ENCODE measurements at places on chromosomes 11 and 22.

GRCh38 chr11:70146895-70147520, 56.1 kb upstream of the FADD start:
- DNase-seq = no peak

- DNase-seq = peak; percentile 38
Observed at GRCh38 chr22:38766076-38766777, 10.4 kb upstream of the SUN2 start.

DNA sequence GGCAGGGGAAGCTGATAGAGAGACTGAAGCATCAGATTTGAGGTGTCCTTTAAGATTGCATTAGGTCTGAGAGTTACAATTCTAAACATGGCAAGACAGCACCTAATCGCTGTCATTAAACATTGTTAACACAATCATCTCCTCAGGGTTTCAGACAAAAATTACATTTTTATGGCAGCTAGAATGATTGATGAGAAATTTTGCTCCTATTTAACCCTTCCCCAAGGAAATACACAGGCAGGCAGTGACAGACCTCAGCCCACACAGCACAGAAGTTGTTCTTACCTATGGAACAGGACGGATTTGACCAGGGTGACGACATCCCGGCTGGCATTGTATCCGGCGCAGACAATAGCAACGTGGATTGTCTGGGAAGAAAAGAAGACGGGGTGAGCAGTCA, 294.3 kb downstream of the LARGE1 start:
- no peak for DNase-seq

DNA sequence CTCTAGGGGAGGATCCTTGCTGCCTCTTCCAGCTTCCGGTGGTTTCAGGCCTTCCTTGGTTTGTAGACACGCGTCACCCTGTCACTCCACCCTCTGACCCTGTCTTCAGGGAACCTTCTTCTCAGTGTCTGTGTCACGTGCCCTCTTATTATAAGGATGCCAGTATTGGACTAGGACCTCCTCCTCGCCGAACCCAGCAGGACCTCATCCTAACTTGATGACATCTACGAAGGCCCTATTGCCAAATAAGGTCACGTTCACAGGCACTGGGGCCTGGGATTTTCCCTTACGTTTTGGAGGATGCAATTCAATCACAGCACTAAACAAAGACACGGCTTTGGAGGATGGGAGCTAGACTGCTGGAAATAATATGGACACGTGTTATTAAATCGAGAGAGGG, 408.7 kb downstream of the BRD1 start:
- no peak for DNase-seq

DNA sequence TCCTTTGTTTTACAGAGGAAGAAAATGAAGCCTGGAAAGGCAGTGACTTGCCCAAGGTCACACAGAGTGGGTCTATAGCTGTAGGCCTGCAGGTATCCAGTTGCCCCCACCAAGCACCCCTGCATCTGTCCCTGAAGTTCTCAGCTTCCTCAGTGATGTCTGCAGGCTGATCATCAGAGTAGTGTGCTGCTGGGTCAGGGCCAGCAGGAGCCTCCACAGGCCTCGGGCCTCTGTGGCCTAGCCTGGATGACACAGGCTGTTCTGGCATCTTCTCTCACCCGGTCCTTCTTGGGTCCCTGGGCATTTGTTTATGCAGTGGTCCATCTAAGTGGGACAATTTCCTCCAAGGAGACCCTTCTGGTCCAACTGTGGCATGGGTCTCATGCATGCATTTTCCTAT, 74.8 kb upstream of the E2F8 start:
- DNase-seq = no peak

GRCh38 chr11:95102733-95103132, 13.1 kb downstream of the ENDOD1 start:
- DNase-seq = no peak

- no peak for DNase-seq
Observed at GRCh38 chr11:82883853-82884252, 16.4 kb downstream of the PRCP start.

DNA sequence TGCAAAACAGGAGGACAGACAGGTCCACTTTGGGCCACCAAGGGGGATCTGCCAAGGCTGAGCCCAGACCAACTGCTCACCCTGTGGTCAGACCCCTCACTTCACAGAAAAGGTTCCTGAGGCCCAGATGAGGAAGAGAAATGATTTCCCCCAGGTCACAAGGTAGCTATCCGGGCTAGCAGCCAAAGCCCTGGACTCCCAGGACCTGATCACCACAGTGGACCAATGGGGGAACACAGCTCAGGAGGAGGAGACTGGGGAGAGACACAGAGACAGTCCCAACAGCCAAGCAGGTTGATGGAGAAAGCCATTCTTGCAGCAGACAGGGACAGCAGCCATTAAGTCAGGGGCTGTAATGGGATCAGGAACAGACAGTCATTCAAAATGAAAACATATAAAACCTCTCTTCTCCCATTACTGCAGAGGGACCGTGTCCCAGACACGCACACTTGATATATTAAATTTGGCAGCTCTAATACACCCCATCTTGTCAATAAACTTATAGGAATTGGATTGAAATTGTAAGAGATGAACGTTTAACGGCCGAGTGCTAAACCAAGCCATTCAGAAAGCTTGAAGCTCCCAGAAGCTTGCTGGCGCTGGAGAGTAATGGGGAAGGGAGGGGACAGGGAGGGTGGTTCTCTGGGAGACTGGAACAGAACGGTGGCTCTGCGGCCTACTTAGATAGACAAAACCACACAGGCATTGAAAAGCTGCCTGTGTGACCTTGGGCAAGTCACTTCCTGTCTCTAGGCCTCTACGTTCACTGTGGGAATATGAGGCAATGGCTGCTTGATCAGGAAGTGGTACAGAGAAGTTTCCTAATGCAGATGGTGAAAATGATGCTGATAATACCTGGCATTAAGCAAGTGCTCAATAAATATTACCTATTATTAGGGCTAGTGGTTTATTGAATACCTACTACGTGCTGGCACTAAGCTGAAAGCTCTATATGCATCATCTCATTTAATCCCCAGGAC, 16.0 kb downstream of the ZMAT5 start:
- DNase-seq = no peak

DNA sequence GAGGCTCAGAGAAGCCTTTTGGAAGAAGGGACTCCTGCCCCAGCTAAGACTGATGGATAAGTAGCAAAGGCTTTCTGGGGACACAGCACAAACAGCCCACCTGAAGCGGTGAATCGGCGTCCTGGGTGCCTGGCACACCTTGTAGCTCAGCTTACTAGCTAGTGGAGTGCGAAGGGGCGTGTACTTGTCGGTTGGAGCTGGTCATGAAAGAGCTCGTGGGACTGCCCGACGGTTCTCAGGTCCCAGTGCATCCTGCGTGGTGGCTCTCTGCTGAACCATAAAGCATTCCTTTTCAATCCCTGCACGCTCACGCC, 690 bp upstream of the UVRAG start:
- DNase-seq = peak; percentile 88

GRCh38 chr22:40107851-40108378, 69.8 kb upstream of the TNRC6B start:
- no peak for DNase-seq

- no peak for DNase-seq
Observed at GRCh38 chr22:23256986-23257888, 76.9 kb downstream of the BCR start.

GRCh38 chr22:32848226-32848625, 46.7 kb downstream of the TIMP3 start:
- no peak for DNase-seq

DNA sequence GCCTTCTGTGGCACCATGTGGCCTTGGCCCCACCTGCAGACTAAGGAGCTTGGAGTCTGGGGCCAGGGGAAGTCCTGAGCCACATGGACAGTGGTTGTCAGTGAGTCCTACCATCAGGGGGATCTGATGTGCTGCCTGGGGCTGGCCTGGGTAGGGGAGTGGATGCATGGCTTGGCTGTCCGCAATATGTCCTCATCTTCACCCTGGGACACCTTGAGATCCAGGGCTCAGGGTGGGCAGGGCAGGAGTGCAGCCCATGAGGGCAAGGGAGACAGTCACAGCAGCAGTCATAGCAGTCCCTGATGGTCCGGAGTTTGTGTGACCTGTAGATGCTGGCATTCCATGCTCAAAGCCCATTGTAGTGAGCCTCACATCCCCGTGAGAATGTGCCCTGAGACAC, 256.8 kb upstream of the B3GAT1 start:
- no peak for DNase-seq

- DNase-seq = no peak
Observed at GRCh38 chr22:24975813-24976341, 23.4 kb downstream of the KIAA1671 start.

Measured in NCI-H1105 (cell line).